Naive thymus-derived CD4-positive, alpha-beta T cell (primary cell): ENCODE measurements at places on chromosomes 5 and 9. TPM values are rescaled to one million over a fixed set of nuclear protein-coding genes. Genes with fewer than 3 reads are reported as not detected.
A peak's percentile ranks its signal among the peaks of the same experiment; 100 is the strongest.

- H3K27ac ChIP-seq, result no peak overlapping the region
- H3K27me3 ChIP-seq, result no peaks in the 10 kb centered on the region
- H3K36me3 ChIP-seq, result no peaks in the 10 kb centered on the region
- no peak for DNase-seq
- H3K4me3 ChIP-seq, result no peak overlapping the region
These were observed 32.6 kb upstream of the TMEM250 start for GRCh38 chr9:136151214-136151804.

- peak; percentile 67 for DNase-seq
- H3K36me3 ChIP-seq, result no peaks in the 10 kb centered on the region
- no peaks in the 10 kb centered on the region for H3K27me3 ChIP-seq
These were observed 464.5 kb downstream of the ICE1 start for GRCh38 chr5:5886812-5887486.

DNA sequence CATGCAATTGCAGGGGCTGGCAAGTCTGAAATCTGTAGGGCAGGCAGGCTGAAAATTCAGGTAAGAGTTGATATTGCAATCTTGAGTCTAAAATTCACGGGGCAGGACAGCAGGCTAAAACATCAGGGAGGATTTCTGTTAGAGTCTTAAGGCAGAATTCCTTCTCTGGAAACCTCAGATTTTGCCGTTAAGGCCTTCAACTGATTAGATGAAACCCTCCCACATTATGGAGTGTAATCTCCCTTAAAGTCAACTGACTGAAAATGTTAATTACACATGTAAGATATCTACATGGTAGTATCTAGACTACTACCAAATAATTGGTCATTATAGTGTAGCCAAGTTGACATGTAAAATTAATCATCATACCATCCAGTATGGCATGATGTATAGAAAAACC lies 3.1 kb upstream of the ZNF169 start:
- H3K27ac ChIP-seq, result no peak overlapping the region
- H3K27me3 ChIP-seq, result no peaks in the 10 kb centered on the region
- no peaks in the 10 kb centered on the region for H3K36me3 ChIP-seq
- DNase-seq, result no peak
- H3K4me1 ChIP-seq, result peaks cover 4% of the 10 kb centered on the region

- H3K4me1 ChIP-seq, result no peaks in the 10 kb centered on the region
- no peaks in the 10 kb centered on the region for H3K36me3 ChIP-seq
- no peak overlapping the region for H3K27ac ChIP-seq
- peak; percentile 52 for DNase-seq
- H3K27me3 ChIP-seq, result no peaks in the 10 kb centered on the region
These were observed 149.5 kb downstream of the C9orf152 start for GRCh38 chr9:110058304-110058953.

GRCh38 chr5:158660726-158661125 lies 439.0 kb downstream of the EBF1 start:
- no peak overlapping the region for H3K4me3 ChIP-seq
- no peaks in the 10 kb centered on the region for H3K27me3 ChIP-seq
- H3K4me1 ChIP-seq, result no peaks in the 10 kb centered on the region
- DNase-seq, result no peak
- H3K36me3 ChIP-seq, result no peaks in the 10 kb centered on the region

- no peak overlapping the region for H3K27ac ChIP-seq
- no peaks in the 10 kb centered on the region for H3K36me3 ChIP-seq
- no peaks in the 10 kb centered on the region for H3K27me3 ChIP-seq
- no peak for DNase-seq
- H3K4me1 ChIP-seq, result no peaks in the 10 kb centered on the region
These were observed 45.2 kb downstream of the UBE2QL1 start for GRCh38 chr5:6493681-6494454.

GRCh38 chr9:79731171-79731890 lies 159.6 kb downstream of the TLE4 start:
- H3K36me3 ChIP-seq, result no peaks in the 10 kb centered on the region
- no peak overlapping the region for H3K4me3 ChIP-seq
- H3K4me1 ChIP-seq, result peaks cover 5% of the 10 kb centered on the region
- H3K27me3 ChIP-seq, result no peaks in the 10 kb centered on the region
- no peak for DNase-seq

GRCh38 chr9:127580366-127580765 lies 31.7 kb upstream of the STXBP1 start:
- peaks cover 7% of the 10 kb centered on the region for H3K4me1 ChIP-seq
- H3K27me3 ChIP-seq, result no peaks in the 10 kb centered on the region
- H3K27ac ChIP-seq, result no peak overlapping the region
- no peak overlapping the region for H3K4me3 ChIP-seq

DNA sequence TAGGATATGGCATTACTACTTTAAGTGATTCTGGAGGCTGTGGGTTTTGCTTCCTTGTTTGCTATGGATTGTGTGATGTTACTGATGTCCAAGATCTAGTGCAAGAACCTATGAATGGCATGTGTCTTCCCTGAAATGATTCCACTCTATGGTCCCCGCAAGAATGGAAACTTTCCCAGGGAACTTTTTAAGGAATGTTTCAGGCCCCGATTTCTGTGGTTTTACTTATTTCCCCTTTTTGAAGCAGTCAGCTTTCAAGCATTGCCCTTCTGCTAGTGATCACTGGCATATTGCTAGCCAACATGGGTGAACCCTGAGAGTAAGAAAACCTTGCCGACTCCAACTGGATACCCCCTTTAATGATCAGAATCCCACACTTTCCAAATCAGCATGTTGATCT lies 26.6 kb upstream of the CD180 start:
- no peak for DNase-seq
- H3K4me1 ChIP-seq, result peaks cover 29% of the 10 kb centered on the region
- H3K36me3 ChIP-seq, result no peaks in the 10 kb centered on the region
- no peak overlapping the region for H3K27ac ChIP-seq

DNA sequence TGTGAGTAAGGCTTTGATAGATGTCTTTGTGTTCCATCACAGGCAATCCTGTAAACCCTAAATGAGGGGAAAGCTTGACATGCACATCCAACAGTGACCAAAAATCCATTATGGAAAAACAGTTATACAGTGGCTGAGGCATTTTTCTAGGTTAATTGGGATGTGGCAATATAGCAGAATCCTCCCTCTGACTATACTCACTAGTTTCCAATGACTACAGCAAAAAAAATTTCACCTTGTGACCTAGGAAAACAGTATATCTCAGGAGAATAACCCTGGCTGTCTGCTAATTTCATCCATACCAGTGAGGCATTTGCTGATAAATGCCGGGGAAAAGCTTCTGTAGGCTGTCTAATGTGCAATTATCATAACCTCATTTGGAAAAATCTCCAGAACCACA lies 49.9 kb upstream of the SNCAIP start:
- no peak overlapping the region for H3K4me3 ChIP-seq
- no peaks in the 10 kb centered on the region for H3K27me3 ChIP-seq
- no peak for DNase-seq

DNA sequence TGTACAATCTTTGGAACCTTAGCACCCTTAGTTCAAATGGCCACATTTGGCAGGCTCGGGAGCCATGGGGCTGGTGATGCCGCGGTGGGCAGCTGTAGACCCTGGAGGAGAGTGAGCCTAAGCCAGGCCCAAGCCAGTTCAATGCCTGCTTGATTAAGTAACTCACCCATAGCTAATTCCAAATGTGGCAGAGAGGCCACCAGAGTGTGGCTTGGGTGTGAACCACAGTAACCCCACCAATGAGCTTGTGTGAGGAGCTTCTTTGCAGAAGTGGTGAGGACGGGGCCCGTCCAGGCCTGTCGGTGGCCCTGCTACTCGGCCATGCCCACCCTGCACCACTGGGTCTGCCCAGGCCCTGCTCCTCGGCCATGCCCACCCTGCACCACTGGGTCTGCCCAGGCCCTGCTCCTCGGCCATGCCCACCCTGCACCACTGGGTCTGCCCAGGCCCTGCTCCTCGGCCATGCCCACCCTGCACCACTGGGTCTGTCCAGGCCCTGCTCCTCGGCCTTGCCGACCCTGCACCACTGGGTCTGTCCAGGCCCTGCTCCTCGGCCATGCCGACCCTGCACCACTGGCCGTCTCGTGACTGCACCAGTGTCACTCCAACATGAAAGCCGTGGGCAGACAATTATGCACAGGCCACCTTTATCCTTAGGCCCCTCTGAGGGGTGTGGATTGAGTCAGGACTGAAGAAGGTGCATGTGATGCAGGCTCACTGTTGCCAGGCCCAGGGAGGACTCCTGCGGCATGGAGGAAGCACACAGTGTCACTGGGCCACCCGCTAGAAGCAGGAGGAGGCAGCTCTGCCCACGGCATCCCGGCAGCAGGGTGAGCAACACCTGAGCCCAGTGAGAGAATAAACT lies 75.4 kb downstream of the MRPL36 start:
- H3K4me3 ChIP-seq, result peak overlapping the region; percentile 23
- no peak for DNase-seq
- H3K27ac ChIP-seq, result no peak overlapping the region
- no peaks in the 10 kb centered on the region for H3K36me3 ChIP-seq

GARIN3 gene
- total RNA-seq, result not detected

IL33 gene
- total RNA-seq, result not detected in 2 replicates

PCDHA5 gene
- not detected for total RNA-seq

RETREG1 gene
- 37.4 TPM for total RNA-seq
